Kidney tubule cell (primary cell): ENCODE measurements at places on chromosomes 3 and 15.

- no peak for DNase-seq
These were observed 95.3 kb downstream of the TIGIT start for GRCh38 chr3:114389156-114389555.

- DNase-seq, result no peak
These were observed 64.5 kb downstream of the THBS1 start for GRCh38 chr15:39645138-39645975.

GRCh38 chr3:43104660-43105595 is 951 bp downstream of the POMGNT2 start:
- no peak for DNase-seq

GRCh38 chr3:53817809-53818208 is 28.4 kb downstream of the CHDH start:
- DNase-seq, result no peak

DNA sequence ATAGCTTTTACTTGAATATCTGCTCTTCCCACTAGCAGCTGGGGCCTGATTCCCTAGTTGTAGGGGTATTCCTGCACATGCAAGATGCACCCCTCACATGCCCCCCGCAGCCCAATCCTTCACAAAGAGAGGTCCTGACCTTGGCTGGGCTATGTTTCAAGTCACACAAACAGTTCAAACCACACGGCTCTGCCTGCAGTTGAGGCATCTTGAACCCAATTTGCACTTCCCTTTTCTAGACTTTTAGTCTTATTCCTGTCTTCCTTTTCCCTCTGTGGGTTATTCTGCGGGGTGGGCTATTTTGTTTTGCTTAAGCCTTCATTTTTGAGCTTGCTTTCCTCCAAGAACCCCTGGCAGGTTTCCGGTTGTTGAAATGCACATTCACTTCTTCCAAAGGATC is 13.3 kb upstream of the CCR1 start:
- DNase-seq, result no peak
